ENCODE measurements at places on chromosomes 13 and 19.

- peak; percentile 9 for DNase-seq
Observed at GRCh38 chr19:862581-863314, 3.3 kb downstream of the CFD start.

DNA sequence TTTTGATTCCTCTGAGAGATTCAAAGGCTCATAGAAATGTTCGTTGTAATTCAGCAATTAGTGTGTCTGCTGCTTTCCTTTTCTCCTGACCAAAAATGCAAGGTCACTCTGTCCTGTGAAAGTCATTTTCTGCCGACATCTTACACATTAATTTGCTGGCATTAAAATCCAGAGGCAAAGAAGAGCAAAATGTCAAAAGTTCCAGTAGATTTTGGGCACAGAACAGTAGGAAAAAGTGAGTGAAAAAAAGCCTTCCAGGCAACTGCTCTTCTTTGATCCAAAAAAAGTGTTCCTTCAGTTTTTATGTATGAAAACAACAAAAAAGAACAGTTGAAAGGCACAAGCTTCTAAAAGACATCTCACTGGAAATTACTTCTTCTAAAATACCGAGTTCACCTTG, 413.8 kb downstream of the FOXO1 start:
- no peak for DNase-seq

- DNase-seq: no peak
Observed at GRCh38 chr13:30006246-30006645, 155.8 kb upstream of the UBL3 start.

GRCh38 chr19:48206397-48207093, 36.1 kb downstream of the ZSWIM9 start:
- no peak for DNase-seq

- no peak for DNase-seq
Observed at GRCh38 chr19:35350591-35350990, 2.9 kb downstream of the FFAR1 start.

GRCh38 chr19:1428738-1429391, 9.3 kb upstream of the RPS15 start:
- DNase-seq: no peak

- peak; percentile 66 for DNase-seq
Observed at GRCh38 chr13:84439108-84439507, 556.8 kb upstream of the SLITRK1 start.

DNA sequence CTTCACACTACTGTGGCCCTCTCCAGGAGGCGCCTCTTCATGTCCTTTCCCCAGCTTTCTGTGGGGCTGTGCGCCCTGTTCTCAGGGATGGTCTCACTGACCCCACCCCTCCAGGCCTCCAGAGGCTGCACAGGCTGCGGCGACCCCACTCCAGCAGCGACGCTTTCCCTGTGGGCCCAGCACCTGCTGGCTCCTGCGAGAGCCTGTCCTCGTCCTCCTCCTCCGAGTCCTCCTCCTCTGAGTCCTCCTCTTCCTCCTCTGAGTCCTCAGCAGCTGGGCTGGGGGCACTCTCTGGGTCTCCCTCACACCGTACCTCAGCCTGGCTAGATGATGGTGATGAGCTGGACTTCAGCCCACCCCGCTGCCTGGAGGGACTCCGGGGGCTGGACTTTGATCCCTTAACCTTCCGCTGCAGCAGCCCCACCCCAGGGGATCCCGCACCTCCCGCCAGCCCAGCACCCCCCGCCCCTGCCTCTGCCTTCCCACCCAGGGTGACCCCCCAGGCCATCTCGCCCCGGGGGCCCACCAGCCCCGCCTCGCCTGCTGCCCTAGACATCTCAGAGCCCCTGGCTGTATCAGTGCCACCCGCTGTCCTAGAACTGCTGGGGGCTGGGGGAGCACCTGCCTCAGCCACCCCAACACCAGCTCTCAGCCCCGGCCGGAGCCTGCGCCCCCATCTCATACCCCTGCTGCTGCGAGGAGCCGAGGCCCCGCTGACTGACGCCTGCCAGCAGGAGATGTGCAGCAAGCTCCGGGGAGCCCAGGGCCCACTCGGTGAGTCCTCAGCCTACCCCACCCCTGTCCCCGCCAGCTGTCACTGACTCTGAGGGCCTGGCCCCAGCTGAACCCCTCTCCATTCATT, 11.2 kb downstream of the ARHGAP33 start:
- no peak for DNase-seq
